ENCODE measurements at places on chromosomes 2 and 18.

GRCh38 chr2:151063271-151063670 is 198.4 kb downstream of the RBM43 start:
- DNase-seq: no peak

- no peak for DNase-seq
Observed at GRCh38 chr2:62270728-62271127, 74.8 kb downstream of the B3GNT2 start.

DNA sequence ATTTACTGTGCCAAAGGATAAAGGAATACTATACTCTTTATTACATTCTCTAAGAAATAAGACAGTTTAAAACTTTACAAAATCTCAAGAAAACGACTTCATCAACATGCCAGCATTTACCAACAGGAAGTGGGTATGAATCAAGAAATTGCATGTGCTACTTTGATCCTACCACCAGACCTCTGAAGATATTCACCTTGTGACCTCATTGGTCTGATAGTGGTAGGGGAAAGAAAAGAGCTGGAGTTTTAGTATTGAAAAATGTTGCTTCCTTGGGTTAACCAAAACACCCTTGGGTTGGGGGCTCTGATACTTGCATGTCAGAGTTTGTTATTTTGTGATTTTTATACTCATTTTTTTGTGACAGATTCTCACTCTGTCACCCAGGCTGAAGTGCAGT is 84.1 kb upstream of the LPIN2 start:
- no peak for DNase-seq

GRCh38 chr2:10792001-10792634 is 20.5 kb downstream of the PDIA6 start:
- DNase-seq: no peak

DNA sequence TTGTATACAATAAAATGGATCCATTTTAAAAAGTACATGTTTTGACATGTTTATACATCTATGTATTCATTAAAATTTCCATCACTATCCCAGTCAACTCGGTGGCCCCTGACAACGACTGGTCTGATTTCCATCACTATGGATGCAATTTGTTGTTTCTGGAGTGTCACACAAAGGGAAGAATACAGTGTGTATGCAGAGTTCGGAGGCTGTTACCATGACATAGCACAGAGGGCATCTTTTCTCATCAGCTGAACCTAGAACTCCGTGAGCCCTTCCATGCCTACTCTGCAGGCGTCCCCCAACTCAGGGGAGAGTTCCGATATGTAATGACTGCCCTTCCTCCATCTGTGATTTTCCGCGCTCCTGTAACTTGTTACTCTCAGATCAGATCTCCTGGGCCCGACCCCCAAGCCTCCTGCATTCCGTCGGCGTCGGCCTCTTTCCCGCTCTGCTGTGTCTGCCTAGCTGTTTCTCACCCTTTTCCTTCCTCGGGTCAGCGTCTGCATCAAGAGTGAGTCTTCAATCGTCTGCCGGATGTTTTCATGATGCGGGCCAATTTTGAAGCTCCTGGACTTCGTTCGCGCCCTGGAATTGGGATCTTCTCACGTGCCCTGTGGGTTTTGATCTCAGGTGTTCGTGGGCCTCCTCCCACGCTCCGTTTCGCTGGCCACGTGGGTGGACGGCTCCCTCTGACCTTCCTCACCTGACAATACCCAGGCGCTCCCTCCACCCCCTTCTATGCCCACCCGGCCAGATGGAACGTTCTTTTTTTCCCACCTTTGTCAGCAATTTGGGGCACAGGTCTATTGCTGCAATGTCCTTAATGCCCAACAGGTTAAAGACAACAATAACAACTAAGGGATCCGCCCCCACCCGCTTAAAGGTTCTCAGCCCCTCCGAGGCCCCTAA is 161.0 kb downstream of the TWIST2 start:
- no peak for DNase-seq

DNA sequence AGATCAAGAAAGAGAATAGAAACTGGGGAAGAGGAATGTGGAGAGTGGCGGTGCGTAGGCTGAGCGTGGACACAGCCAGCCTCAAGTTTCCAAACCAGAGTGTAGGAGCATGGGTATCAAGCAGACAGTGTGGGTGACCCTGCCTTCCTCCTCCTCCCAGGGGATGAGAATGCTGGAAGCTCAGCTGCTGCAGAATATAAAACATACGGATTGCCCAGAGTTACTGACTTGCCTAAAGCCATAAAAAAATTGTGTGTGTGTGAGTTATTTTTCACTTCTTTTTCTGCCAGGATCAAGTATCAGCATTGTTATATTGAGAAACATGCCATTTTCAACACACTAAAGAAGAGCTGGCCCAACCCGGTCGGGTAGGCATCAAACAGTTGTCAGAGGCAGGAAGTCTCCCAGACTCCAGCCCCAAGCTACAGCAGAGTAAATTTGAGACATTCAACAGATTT is 333.3 kb upstream of the ACVR2A start:
- DNase-seq: no peak

DNA sequence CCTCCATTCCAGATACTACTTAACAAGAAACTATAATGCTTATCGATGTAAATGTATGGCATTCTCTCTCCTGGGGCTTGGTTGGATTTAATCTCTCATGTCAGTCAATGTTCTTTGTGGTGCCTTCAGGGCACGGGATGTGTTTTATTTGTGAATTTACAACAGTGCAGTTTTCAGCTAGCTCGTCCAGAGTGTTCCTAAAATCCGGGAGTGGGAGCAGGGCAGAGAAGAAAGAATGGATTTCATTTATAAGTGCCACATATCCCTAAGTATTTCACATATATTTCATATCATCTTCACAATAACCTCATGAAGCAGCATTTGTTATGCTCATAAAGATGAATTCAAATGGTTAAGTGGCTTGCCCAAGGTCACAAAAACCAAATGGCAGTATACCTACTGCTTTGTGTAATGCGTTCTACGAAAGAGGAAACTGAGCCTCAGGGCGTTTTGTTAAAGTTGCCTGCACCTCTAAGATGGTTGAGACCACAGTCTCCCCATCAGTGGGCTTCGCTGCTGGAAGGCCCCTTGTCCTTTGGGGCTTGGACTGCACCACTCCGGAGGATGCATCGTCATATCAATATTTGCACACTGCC is 134.7 kb upstream of the MGAT5 start:
- DNase-seq: no peak

GRCh38 chr2:142722569-142722968 is 154.9 kb upstream of the KYNU start:
- DNase-seq: no peak

DNA sequence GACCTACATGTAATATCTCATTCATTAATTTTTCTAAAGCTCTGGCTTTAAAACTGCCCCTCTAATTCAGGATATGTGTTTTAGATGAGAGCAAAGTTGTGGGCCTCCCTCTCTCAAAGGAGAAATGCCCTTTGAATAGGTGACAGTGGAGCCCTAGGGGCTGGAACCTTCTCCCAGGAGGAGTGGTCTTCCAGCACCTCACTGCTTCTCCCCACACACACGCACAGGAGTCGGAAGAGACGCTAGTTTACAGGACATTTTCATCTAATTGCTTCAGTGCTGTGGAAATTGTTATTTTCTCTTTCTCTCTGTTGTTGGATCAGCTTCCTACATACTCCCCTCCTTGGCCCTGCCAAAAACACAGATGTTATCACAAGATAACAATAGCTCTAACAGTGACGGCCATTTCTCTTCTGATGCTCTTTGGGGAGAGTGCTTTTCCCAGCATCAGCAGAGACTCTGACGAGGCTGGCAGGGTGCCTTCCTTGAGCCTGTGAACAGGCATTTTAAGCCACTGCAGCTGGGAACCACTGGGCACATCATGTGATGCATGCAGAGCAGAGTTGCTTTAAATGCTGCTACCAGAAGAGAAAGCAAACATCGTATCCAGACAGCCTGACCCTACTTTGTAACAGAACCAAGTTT is 209.4 kb upstream of the SP5 start:
- DNase-seq: no peak

DNA sequence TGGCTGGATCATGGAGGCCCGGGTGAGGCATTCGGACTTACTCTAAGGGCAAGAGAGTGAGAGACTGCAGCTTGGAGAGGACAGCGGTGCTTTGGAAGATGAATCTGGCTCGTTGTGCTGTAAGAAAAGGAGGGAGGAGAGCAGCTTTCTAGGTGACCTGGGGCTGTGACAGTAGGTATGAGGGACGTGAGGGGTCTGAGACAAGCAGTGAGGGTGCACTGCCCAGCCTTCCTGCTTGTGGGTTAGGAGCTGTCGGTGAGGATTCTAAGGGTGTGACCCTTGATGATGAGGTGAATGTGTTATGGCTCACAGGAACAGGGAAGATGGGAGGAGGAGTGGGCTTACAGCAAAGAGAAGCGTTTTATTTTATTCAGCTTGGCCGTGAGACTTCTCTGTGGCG is 27.1 kb upstream of the RHOB start:
- no peak for DNase-seq

All from activated CD4-positive, alpha-beta T cell treated with anti-CD3 and anti-CD28 coated beads, Interleukin-2, amount 50 U/mL, for 1 hour (primary cell).